ENCODE measurements at places on chromosomes 12 and 14.

DNA sequence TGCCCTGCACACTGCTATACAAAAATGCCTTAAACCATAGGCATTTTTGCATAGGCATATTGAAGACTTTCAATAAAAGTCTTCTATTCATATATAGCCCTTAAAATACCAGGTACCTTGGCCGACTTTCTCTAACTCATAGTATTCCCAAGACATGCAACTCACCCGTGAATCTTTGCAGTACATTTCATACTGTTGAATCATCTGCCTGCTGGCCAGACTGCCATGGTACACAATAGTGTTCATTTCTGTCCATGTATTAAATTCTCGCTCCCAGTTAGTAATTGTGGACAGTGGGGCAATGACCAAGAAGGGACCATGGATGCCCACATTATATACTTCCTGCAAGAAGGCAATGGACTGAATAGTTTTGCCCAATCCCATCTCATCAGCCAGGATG is 24.3 kb upstream of the SUPT16H start:
- no peak for DNase-seq

- no peak for DNase-seq
Observed at GRCh38 chr14:81963846-81964245, 430.2 kb upstream of the SEL1L start.

GRCh38 chr12:95304673-95305198 is 87.1 kb downstream of the VEZT start:
- DNase-seq = no peak

- DNase-seq = peak; percentile 4
Observed at GRCh38 chr14:100534528-100535286, 52.5 kb downstream of the BEGAIN start.

GRCh38 chr14:50875359-50876070 is 3.7 kb downstream of the ABHD12B start:
- peak; percentile 63 for DNase-seq

GRCh38 chr12:124550123-124551089 is 17.0 kb downstream of the NCOR2 start:
- DNase-seq = no peak

Data from HuH-7 (cell line).